Suppressor macrophage treated with lipopolysaccharide for 4 hours (primary cell): ENCODE measurements at places on chromosomes 7 and 10.

- DNase-seq, result no peak
These were observed 102.7 kb downstream of the EVX1 start for GRCh38 chr7:27345164-27345887.

- no peak for DNase-seq
These were observed 51.6 kb downstream of the CHST3 start for GRCh38 chr10:72015841-72016240.

GRCh38 chr7:45148653-45148973 is 9.0 kb upstream of the RAMP3 start:
- no peak for DNase-seq

- peak; percentile 75 for DNase-seq
These were observed 65.7 kb downstream of the TSPAN12 start for GRCh38 chr7:120792091-120792860.

- DNase-seq, result peak; percentile 78
These were observed at the start of gene TRRAP for GRCh38 chr7:98878365-98879197. Gene TRRAP (plus strand): TSS chr7:98878532. CDS start chr7:98881151, 2,619 bp downstream.

GRCh38 chr10:11789306-11789705 is 33.9 kb upstream of the PROSER2 start:
- no peak for DNase-seq

DNA sequence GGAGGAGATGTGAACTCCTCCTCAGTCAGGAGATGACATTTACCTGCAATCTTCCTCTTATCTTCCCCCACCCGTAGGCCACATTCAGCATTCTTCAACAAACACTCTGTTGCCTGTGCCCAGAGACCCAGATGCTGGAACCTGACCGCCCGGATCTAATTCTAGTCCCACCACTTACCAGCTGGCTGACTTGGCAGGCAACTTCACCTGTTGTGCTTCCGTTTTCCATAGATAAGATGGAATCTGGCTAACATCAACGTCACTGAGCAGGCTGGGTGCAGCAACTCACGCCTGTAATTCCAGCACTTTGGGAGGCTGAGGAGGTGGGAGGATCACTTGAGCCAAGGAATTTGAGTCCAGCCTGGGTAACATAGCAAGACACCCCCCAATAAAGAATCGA is 21.3 kb upstream of the FXYD4 start:
- DNase-seq, result no peak

DNA sequence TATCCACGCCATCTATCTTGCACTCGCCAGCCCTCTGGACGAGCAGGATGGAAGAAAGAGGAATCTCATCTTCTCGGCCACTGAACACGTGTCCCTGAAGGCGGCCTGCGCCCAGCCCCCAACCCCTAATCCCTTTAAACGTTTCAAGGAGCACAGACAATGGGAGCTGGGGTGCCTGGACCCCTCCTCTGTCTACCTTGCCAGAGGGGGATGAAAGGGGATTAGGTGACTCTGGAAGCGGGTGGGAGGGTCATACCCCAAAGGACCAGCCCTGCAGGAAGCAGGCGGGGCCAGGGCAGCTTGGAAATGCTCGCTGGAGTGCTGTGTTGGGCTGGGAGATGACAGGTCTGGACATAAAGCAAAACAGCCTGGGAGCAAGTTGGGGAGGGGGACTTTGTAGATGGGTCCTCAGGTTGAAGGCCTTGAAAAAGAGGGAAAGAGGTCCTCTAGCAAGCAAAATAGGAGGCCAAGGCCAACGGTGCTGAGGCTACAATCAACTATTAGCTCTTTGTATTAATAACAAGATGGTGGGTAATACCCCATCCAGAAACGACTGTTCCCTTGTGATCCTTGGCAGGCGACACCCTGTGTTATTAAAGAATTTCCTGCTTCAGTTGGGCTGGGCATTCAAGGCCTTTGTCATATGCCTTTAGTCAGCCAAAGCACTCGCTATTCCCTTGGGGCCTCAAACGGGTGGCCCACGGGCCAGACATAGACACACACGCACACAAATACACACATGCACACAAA is 126.5 kb upstream of the UNC5B start:
- DNase-seq, result no peak

GRCh38 chr7:144384555-144385245 is 18.8 kb downstream of the NOBOX start:
- DNase-seq, result no peak

- peak; percentile 25 for DNase-seq
These were observed 825 bp downstream of the MRPL32 start for GRCh38 chr7:42932811-42933591.

DNA sequence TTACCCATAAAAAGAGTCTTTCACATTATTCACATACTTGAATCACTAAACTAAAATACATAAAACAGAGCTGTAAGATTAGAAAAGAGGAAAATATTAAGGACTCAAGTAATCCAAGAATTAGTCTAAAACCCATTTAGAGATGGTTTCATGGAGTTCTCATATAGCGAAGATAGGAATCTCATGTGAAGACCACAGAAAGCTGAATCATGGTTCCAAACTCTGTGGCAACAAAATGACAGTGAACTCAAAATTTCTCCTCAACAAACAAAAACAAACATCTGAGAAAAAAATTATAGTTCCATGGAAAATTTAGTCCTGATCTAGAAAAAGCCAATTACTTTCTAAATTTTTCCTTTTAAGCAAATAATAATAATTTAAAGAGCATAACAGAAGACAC is 34.6 kb downstream of the BAZ1B start:
- no peak for DNase-seq

DNA sequence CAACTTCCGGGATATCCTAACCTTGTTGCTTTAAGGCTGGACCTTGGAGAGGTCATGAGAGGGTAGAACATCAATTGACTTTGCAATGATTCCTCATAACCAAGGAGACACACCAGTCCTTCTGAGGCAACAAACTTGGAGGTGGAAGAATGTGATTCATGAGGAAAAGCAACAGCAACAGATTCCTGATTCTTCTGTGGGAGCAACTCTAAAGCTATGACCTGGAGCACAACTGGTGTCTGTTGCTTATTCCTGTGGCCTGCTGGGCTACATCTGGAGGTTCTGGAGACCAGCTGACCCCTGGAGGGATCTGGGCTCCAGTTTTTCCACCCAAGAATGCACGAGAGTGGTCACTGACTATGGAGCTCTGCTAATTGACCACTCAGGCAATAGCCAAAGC is 116.6 kb downstream of the CREB5 start:
- DNase-seq, result no peak

DNA sequence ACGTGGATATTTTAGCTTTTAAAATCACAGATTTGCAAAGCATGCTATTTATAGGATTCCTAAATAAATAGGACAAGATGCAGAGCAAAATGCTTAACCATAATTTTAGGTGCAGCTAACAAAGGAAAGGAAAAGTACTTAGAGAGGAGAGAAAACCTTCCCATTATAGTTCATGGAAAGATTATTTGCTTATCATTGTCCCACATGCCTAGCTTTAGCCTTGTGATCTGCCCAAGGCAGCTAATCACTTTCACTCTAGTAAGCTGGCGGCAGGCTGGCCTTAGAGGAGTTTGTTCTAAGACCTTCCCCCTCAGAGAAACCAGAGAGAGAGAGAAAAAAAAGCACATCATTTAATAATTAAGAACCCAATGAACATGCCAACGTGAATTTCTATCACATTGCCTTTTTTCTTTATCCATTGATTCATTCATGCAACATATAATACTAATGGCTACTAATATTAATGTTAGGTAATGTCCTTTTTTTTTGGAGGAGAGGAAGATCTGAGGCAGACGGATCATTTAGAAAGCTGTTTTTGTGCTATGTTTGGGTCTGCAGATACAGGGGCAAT is 274.6 kb downstream of the ARL4A start:
- DNase-seq, result no peak

GRCh38 chr10:12484002-12484918 is 134.9 kb downstream of the CAMK1D start:
- DNase-seq, result no peak

GRCh38 chr10:26696786-26697162 is 727 bp upstream of the PDSS1 start:
- DNase-seq, result no peak

GRCh38 chr7:20444030-20444800 is 113.5 kb downstream of the ITGB8 start:
- DNase-seq, result peak; percentile 71

DNA sequence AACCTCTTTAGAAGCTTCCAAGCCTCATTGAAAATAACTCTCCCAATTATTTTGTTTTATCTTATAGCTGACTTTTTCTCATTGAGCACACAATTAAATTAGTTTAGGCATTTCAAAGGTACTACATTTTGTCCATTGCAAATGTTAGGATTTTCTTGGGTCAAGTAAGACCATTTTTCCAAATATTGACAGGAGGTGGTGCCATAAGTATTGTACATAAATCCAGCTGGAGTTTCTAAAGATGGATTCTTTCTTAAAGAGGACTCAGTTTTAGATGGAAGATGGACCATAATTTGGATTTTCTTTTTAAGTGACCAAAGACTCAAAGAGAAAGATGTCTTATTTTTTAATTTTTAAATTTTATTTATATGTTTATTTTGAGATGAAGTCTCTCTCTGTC is 12.3 kb upstream of the OPN4 start:
- DNase-seq, result no peak

- DNase-seq, result peak; percentile 52
These were observed 136.4 kb upstream of the FGFR2 start for GRCh38 chr10:121734589-121735045.

- no peak for DNase-seq
These were observed 63.0 kb downstream of the RGS10 start for GRCh38 chr10:119479532-119479931.

DNA sequence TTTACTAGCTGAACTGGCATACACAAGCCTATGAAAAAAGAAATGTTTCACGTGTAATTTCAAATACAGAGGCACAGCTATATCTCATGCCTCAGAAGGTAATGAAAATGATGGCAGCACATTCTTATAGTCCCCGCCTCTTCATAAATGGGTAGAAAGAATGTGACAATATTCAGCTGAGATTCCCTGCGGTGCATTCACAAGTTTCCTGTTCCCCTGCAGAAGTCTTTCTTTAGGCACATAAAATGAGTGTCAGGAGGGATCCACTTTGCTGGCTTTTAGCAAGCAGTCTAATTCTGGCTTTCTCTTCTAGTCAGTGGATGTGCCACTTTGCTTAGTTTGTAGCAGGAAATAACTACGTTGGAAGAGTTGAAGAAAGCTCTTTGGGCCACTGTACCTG is 56.1 kb downstream of the DGKB start:
- no peak for DNase-seq

DNA sequence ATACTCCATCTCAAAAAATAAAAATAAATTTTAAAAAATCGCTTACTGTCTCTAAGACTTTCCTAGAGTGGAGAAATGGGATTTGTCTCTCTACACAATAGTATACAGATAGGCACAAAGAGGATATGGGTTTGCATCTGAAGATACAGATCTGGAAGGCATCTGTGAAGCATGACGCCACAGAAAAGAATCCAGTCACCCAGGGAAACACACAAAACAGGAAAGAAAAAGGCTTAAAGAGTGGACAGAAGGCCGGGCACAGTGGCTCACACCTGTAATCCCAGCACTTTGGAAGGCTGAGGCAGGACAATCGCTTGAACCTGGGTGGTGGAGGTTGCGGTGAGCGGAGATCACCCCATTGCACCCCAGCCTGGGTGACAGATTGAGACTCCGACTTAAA is 61.3 kb downstream of the SKIDA1 start:
- DNase-seq, result no peak

- no peak for DNase-seq
These were observed 33.4 kb downstream of the TAS2R41 start for GRCh38 chr7:143510854-143511592.

DNA sequence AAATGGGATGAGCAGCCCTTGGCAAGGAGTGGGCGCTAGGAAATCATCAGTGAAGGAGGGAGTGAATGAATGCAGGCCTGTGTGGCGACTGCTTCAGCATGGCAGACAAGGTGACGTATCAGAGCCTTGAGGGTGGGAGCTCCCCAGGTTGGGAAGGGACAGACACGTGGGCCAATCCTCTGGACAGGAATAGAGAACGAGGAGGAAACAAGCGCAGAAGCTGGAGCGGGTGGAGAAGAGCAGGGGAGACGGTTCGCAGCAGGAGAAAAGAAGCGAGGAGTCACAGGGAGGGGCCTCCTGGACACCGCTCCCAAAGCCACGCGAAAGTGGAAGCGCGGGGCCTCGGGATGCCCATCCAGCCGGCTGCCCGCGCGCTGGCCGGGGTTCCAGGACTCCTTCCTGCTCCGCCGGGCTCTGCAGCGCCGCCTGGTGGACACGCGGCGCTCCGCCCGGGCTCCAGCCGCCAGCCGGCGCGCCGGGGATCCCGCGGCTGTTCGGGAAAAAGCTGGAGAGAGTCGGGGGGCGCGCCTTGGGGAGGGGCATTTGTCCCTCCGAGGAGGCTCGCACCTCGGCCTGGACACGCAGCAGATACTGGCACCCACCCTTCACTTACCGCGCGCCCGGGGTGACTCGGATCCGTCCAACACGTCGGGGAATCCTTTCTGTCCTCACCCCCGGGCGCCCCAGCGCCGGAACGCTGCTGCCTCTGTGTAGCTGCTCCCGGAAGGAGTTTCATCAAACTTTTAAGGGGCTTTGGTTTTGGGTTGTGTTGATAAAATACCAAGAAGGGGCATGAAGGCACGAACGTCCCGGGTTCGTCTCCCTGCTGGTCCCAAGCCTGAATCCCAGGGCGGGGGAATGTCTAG is 6.3 kb downstream of the ZNF503 start:
- peak; percentile 77 for DNase-seq

DNA sequence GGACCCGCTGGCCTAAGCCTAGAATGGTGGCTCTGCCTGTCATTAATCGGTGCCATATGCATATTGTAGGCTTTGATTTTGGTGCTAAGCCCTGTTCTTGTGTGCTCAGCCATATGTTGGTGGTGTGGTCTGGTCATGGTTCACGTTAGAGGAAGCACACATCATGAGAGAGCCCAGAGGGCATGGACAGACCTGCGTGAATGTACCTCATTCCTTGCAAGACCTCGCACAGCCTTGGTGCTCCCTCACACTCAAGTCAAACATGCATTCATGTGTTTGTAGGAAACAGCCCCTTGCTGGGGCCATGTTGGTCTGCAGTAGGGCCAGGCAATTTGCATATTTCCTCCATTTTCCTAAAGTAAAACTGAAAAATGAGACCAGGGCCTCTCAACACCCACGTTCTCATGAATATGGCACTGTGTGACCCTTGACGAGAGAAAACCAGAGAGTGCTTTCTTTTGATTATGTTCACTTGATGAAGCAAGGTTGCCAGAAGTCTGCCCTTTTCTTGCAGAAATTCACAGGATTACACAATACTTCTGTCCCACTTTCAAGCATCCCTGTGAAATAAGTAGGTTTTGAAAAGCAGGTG is 268.7 kb downstream of the CELF2 start:
- DNase-seq, result peak; percentile 76
